SHP77 (cell line): ENCODE measurements at places on chromosomes 11 and 22.
A peak's percentile ranks its signal among the peaks of the same experiment; 100 is the strongest.

GRCh38 chr11:121547574-121547973, 94.8 kb upstream of the SORL1-AS1 start:
- DNase-seq: no peak

DNA sequence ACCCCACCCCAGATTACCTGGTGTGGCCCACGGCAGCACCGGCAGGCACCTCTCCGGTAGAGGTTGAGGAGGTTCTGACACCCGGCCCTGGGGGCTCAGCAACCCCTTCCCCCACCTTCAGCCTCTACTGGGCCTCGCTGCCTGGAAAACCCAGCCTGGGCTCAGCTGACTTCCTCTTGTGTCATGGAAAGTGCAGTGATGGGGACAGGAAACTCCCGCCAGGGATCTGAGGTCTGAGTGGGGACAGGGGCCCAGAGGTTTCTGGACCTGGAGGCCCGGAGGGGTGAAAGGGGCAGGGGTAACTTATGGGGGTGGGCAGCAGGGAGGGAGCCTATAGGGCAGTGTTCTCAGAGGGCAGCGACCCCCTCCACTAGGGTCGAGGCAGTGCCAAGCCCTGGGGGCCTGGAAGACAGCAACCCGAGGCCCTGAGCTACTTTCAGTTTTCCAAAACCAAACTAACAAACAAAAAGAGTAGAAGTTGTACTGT, 10.0 kb upstream of the CD5 start:
- no peak for DNase-seq

- no peak for DNase-seq
Observed at GRCh38 chr11:27402450-27402849, 39.4 kb upstream of the CCDC34 start.

- DNase-seq: no peak
Observed at GRCh38 chr11:118648291-118648690, 31.2 kb downstream of the TREH start.

- no peak for DNase-seq
Observed at GRCh38 chr11:10655227-10655626, 38.3 kb downstream of the IRAG1 start.

- no peak for DNase-seq
Observed at GRCh38 chr11:28447226-28447625, 339.0 kb downstream of the METTL15 start.

- no peak for DNase-seq
Observed at GRCh38 chr11:57230316-57230715, 6.7 kb downstream of the APLNR start.

DNA sequence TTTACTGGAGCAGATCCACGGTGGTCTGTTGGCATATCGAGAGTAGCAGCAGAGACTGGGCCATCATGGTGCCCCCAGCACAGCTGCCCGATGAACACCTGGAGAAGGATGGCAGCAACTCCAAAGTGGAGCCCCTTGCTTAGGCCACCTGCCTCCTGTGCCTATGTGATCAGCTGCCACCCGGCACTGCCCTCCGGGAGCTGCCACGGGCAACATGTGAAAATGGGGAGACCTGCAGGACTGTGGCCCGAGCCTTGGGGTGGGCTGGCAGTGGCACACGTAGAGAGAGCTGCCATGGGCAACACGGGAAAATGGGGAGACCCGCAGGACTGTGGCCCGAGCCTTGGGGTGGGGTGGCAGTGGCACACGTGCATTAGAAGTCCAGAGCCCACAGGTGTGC, 3.1 kb downstream of the FXYD2 start:
- no peak for DNase-seq

GRCh38 chr11:2390091-2390724, 10.3 kb upstream of the TSSC4 start:
- peak; percentile 42 for DNase-seq

- no peak for DNase-seq
Observed at GRCh38 chr11:86807360-86807759, 7.0 kb downstream of the PRSS23 start.

GRCh38 chr11:111735262-111736116, 30.7 kb downstream of the PPP2R1B start:
- peak; percentile 93 for DNase-seq

GRCh38 chr11:6545917-6546605, 49.0 kb downstream of the DNHD1 start:
- no peak for DNase-seq

DNA sequence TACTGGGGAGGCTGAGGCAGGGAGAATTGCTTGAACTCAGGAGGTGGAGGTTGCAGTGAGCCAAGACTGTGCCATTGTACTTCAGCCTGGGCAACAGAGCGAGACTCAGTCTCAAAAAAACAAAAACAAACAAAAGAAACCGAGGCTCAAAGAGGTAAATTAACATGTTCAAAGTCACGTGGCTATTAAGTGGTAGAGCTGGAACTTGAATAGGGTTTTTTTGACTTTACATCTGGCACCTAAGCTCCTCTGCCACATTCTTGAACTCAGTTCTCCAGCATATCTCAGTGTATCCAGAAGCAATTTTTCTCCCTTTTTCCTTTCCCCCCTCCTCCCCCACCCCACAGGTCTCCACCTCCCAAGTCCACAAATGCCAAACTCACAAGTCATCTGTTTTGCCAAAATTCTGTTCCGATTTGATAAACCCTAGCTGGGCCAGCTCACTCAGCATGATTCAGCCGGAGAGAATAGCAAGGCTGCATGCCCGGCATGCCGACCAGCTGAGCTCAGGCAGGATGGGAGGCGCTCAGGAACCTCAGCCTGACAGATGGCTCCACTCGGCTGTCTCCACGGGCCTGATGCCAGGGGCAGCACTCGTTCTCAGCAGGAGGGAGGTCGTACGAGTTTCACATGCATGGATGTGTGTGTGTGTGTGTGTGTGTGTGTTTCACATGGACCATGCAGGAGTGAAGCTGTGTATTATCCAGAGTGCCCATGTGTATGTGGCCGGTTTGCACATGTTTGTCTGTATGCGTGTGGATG, 63.2 kb upstream of the RRAS2 start:
- DNase-seq: peak; percentile 12

- DNase-seq: no peak
Observed at GRCh38 chr22:28734393-28734792, 7.2 kb downstream of the CHEK2 start.

GRCh38 chr11:78244546-78245255, 56.0 kb downstream of the USP35 start:
- no peak for DNase-seq

- no peak for DNase-seq
Observed at GRCh38 chr22:38327396-38327795, 10.2 kb upstream of the CSNK1E start.

- no peak for DNase-seq
Observed at GRCh38 chr11:45390407-45390806, 104.3 kb upstream of the SYT13 start.

DNA sequence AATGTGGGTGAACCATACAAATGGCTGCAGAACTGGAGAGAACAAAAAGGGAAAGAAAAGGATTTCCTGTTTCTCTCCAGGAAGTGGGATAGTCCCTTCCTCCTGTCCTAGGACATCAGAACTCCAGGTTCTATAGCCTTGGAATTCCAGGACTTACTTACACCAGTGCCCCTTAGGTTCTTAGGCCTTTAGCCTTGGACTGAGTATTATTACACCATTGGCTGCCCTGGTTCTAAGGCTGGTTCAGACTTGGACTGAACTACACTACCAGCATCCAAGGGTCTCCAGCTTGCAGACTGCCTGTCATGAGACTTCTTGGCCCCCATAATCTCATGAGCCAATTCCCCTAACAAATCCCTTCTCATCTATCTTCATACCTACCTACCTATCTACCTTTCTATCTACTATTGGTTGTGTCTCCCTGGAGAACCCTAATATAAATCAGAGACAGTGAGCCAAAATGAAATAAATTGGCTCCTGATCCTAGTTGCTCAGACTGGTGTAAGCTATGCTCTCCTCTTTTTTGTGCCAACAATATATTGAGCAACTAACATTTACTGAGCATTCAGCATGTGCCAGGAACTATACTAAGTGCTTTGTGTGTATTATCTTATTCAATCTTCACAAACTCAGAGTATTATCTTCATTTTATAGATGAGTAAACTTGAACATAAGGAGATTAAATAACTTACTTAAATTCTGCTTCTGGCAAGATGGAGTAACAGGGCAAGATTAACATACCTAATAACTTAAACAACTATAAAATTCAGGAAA, 303.7 kb downstream of the TTC28 start:
- no peak for DNase-seq

GRCh38 chr22:29314537-29315285, 786 bp downstream of the RASL10A start:
- no peak for DNase-seq

DNA sequence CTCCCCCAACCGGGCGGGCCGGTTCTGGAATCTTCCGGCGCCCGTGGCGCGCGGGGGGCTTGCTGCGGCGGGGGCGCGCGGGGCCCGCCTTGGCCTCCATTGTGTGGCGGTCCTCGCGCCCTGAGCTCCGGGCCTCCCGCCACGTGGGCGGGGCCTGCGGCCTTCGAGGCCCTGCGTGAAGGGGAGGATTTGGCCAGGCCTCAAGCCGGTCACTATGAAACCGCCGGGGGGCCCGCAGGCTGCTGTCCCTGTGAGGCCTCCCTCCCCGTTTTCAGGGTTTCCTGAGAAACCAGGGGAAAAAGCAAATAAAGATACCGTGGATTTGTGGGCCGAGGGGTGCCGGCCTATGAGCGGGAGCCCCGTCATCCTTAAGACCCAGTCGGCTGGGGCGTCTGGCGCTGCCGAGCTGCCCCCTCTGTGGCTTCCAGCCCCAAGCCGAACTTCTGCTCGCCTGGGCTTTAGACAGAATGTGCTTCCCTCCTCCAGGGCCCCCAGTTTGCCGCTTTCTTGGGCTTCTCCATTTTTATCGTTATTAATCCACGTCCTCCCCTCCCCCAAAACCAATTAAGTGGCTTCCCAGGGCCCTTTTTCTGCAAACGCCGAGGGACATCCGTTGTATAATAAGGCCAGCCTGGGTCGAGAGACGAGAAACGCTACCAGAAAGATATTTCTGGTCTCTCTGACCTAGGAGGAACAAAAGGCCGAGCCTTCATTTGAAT, 602 bp downstream of the EWSR1 start:
- no peak for DNase-seq

GRCh38 chr11:73072935-73073481, 69.1 kb downstream of the FCHSD2 start:
- no peak for DNase-seq
